ENCODE measurements at places on chromosomes 2 and 18. TPM values are rescaled to one million over a fixed set of nuclear protein-coding genes. Genes with fewer than 3 reads are reported as not detected.
A peak's percentile ranks its signal among the peaks of the same experiment; 100 is the strongest.

DNA sequence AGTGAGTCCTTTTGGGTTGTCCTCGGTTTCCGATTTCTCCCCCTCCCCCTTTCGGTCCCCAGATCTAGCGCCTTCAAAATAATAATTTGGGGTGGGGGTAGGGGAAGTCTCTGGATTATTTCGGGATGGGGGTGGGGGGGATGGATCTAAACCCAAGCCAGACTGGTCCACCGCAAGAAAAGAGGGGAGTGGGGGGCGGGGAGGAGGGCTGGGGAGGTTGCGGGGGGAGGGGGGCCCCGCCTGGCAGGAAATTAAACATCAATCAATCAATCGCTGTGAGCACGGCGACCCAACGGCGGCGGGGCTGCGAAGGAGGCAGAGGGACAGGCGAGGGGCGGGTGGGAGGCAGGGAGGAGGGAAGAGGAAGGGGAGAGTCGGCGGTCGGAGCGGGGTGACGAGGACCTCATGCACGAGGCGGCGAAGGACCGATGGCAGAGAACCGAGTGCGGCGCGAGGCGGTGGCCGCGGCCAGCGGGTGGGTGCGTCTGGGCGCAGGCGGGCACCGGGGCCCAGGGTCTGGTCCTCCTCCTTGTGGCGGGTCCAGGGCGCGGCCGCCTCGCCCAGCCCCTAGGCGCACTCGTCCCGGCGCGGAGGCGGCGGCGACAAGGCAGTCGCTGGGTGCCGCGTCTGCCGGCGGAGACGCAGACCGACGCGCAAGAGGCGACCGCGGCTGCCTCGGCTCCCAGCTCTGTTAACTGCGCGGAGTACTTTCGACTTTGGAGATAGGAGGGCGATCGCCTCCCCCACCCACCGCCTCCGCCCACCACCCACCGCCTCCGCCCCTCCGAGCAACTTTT lies 468 bp upstream of the SATB2 start:
- peak overlapping the region; percentile 79 for H3K4me3 ChIP-seq
- no peaks in the 10 kb centered on the region for H3K36me3 ChIP-seq
- H3K27ac ChIP-seq = peak overlapping the region; percentile 75
- no peaks in the 10 kb centered on the region for H3K27me3 ChIP-seq
- peak; percentile 60 for DNase-seq

- H3K27me3 ChIP-seq = no peaks in the 10 kb centered on the region
- H3K27ac ChIP-seq = no peak overlapping the region
- H3K4me3 ChIP-seq = no peak overlapping the region
Observed at GRCh38 chr2:229868794-229869193, 53.0 kb downstream of the TRIP12 start.

DNA sequence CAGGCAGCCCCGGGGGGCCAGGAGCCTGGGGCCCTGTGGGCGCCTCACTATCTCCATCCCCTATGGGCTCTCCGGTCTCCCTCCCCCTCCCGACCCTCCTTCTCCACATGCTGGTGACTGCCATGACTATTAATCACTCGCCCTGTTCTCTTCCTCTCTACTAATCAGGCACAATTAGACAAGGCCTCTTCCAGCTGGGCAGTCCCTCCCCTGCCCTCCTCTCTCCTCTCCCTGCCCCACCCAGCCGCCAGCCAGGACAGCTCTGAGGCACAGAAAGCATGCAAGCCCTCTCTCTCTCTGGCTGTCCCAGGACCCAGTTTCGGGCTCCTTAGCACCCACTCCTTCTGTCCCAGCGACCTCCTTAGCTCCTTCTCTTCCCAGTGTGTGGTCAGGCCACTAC lies 5.8 kb downstream of the ASIC4 start:
- H3K36me3 ChIP-seq = no peaks in the 10 kb centered on the region
- H3K27me3 ChIP-seq = no peaks in the 10 kb centered on the region
- H3K4me3 ChIP-seq = no peak overlapping the region
- peaks cover 14% of the 10 kb centered on the region for H3K4me1 ChIP-seq

DNA sequence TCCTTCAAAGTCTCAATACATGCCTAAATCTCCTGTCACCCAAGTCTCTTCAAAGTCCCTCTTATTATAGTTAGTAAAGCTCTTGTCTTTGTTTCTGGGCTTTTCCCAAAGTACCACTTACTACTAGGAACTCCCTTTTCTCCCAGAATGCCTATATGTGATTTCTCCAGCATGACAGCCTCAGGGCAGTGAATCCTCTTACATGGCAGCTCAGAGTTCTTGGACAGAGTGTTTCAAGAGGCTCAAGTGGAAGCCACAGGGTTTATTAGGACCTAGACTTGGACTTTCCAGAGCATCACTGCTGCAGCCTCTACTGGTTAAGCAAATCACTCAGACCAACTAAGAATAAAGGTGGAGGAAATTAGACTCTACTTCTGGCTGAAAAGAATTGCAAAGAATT lies 98.9 kb downstream of the CSRNP3 start:
- H3K27me3 ChIP-seq = no peaks in the 10 kb centered on the region
- no peak overlapping the region for H3K4me3 ChIP-seq
- no peaks in the 10 kb centered on the region for H3K36me3 ChIP-seq
- H3K4me1 ChIP-seq = peaks cover 2% of the 10 kb centered on the region
- no peak overlapping the region for H3K27ac ChIP-seq

DNA sequence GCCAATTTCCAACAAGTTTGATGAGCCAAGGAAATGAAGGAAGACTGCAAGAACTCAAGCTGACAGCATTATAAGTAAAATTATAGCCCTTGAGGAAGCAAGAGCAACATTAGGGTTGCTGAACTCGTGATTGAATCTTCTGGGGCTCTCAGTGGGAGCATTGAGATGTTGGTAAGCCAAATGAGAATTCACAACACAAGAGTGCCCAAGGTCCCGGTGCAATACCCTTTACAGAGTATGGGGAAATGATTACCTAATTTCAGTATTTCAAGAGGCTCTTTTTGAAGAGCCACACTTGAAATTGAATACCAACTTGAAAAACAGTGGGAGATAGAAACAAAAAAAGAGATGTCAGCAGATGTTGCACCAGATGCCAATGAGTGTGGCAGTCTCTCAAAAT lies 554.5 kb downstream of the STK39 start:
- no peaks in the 10 kb centered on the region for H3K4me1 ChIP-seq
- H3K27me3 ChIP-seq = no peaks in the 10 kb centered on the region
- no peaks in the 10 kb centered on the region for H3K36me3 ChIP-seq
- DNase-seq = no peak
- no peak overlapping the region for H3K4me3 ChIP-seq

GRCh38 chr2:96320728-96321622 lies 4.1 kb upstream of the ITPRIPL1 start:
- peak; percentile 44 for DNase-seq
- H3K4me1 ChIP-seq = peaks cover 22% of the 10 kb centered on the region
- peak overlapping the region; percentile 81 for H3K4me3 ChIP-seq
- H3K27me3 ChIP-seq = peaks cover 11% of the 10 kb centered on the region

GRCh38 chr2:189848276-189848675 lies 64.0 kb downstream of the PMS1 start:
- H3K4me1 ChIP-seq = peaks cover 9% of the 10 kb centered on the region
- no peak overlapping the region for H3K27ac ChIP-seq
- no peaks in the 10 kb centered on the region for H3K27me3 ChIP-seq
- H3K4me3 ChIP-seq = no peak overlapping the region
- no peak for DNase-seq
- no peaks in the 10 kb centered on the region for H3K36me3 ChIP-seq

GRCh38 chr18:13422541-13423147 lies 204.1 kb downstream of the LDLRAD4 start:
- no peaks in the 10 kb centered on the region for H3K36me3 ChIP-seq
- no peak for DNase-seq
- peaks cover 23% of the 10 kb centered on the region for H3K27me3 ChIP-seq
- H3K27ac ChIP-seq = no peak overlapping the region

GRCh38 chr2:62140426-62141141 lies 55.3 kb upstream of the B3GNT2 start:
- H3K27me3 ChIP-seq = no peaks in the 10 kb centered on the region
- no peak for DNase-seq
- no peaks in the 10 kb centered on the region for H3K4me1 ChIP-seq
- no peak overlapping the region for H3K27ac ChIP-seq

GRCh38 chr18:79275992-79276391 lies 119.7 kb upstream of the NFATC1 start:
- no peak overlapping the region for H3K4me3 ChIP-seq
- H3K27ac ChIP-seq = no peak overlapping the region
- H3K27me3 ChIP-seq = no peaks in the 10 kb centered on the region
- peak; percentile 23 for DNase-seq

- no peak overlapping the region for H3K27ac ChIP-seq
- H3K27me3 ChIP-seq = no peaks in the 10 kb centered on the region
- H3K4me1 ChIP-seq = peaks cover 8% of the 10 kb centered on the region
- DNase-seq = no peak
- no peak overlapping the region for H3K4me3 ChIP-seq
- no peaks in the 10 kb centered on the region for H3K36me3 ChIP-seq
Observed at GRCh38 chr18:54899500-54899899, 59.8 kb downstream of the CCDC68 start.

DNA sequence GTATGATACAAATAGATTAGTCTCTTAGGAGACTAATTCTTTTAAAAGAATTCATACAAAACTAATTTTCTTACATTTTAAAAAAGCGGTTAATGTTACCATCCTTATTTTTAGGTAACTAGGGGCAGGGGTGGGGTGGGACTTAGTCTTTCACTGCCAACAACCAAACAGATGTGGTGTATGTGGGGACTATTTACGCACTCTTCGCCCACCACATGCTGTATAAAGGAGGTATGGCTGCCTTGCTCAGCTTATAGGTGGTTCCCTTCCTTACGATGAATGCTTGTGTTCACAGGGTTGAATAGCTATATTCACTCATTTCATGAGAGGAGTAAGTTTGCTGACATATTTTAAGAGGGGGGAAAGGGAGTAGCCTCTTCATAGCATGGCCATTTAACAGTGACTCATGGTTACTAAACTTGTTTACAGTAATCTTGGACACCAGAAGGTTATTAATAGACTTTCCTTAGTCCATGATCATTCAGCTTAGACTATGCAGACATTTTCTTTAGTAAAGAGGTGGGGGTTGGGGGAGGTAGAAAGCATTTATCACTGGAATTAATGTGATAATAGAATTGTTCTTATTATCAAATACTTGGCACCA lies 61.8 kb downstream of the CAB39 start:
- peak overlapping the region; percentile 97 for H3K27ac ChIP-seq
- H3K36me3 ChIP-seq = peaks cover 39% of the 10 kb centered on the region
- no peaks in the 10 kb centered on the region for H3K27me3 ChIP-seq
- DNase-seq = peak; percentile 90
- peak overlapping the region; percentile 38 for H3K4me3 ChIP-seq

DNA sequence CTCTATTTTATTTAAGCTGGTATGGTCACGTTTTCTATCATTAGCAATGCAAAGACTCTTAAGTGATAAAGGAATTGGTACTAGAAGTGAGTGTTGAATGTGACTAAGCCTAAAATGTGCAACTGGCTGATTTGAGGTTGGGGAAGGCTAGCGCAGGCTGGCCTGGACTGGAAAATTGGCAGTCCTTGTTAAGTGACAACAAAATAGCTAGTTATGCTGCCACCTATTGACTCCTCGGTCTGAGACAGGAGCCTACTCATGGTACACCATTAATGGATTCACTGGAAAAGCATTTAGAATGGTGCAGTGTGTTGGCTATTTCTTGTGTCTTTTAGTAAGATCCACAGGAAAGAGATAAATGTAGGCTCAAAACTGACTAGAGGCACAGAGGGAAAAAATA lies 5.7 kb upstream of the WIPF1 start:
- H3K4me3 ChIP-seq = no peak overlapping the region
- peaks cover 15% of the 10 kb centered on the region for H3K4me1 ChIP-seq
- no peaks in the 10 kb centered on the region for H3K36me3 ChIP-seq
- no peak overlapping the region for H3K27ac ChIP-seq

GRCh38 chr2:186201371-186201770 lies 284.7 kb upstream of the ZC3H15 start:
- H3K36me3 ChIP-seq = no peaks in the 10 kb centered on the region
- H3K27ac ChIP-seq = no peak overlapping the region
- no peaks in the 10 kb centered on the region for H3K4me1 ChIP-seq
- no peak overlapping the region for H3K4me3 ChIP-seq
- DNase-seq = no peak
- no peaks in the 10 kb centered on the region for H3K27me3 ChIP-seq

DNA sequence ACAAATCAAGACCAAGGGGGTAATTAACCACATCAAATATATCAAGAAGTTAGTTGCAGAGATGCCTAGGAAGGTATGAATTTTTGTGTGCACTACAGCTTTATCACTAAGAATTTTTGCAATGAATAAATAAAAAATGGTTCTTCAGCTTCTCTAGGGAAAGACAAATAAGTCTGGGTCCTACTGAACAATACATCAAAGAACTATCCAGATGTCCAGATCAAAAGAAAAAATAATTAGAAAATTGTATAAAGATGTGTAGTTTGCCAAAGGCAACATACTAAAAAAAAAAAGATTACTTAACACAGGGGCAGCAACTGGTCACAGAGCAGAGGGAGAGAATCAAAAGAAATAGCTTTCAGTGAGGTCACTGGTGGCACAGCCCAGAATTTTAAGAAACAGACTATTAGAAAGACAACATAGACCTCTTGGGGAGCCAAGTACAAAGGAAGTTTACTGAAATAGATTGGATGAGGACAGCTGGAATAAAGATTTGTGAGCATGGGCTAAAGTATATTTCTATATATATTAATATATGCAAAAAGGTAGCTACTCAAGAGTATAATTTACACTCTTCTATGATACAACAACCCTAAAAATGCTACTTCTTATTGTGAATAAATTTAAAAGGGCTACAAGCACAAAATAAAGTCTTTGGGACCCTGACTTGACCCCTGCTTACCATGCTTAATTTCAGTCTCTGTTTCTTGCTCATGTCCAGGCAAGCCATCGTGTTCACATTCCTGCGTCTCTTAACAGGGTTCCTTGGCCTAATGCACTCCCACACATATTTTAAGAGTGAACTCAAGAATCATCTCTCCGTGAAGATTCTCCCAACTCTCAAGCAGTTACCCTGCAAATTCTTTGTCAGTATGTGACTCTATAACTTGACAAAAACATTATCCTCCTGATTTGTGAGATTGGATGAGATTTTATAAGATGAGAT lies 99.0 kb upstream of the GRB14 start:
- no peak overlapping the region for H3K4me3 ChIP-seq
- no peak overlapping the region for H3K27ac ChIP-seq
- 0 out of 2 replicates have a peak, but pooled peaks cover 6% of the 10 kb centered on the region for H3K4me1 ChIP-seq
- no peaks in the 10 kb centered on the region for H3K36me3 ChIP-seq
- DNase-seq = no peak
- H3K27me3 ChIP-seq = no peaks in the 10 kb centered on the region

DNA sequence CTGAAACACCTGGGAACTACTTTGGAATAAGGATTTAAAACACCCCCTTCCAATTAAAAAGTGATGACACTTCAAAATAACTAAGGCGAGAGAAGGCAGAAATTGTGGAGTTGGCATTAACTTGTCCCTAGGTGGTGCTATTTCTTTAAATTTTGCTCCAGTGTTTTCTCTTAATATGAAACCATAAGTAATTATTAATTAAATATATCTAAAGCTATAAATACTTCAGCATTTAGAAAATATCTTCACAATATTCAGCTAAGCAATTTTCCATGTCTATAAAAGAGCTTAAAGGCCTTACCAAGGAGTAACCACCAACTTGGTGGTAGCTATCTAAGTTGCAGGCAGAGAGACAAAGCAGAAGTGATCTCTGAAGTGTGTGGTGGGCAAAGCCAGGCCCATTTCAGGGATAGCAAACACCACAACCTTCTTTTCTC lies 186.8 kb upstream of the PGAP1 start:
- no peak overlapping the region for H3K27ac ChIP-seq
- no peaks in the 10 kb centered on the region for H3K27me3 ChIP-seq
- DNase-seq = peak; percentile 61
- H3K4me1 ChIP-seq = peaks cover 4% of the 10 kb centered on the region
- H3K36me3 ChIP-seq = no peaks in the 10 kb centered on the region
- no peak overlapping the region for H3K4me3 ChIP-seq

The ARHGEF4 gene
- total RNA-seq = 30.5 TPM

The TBC1D8 gene
- total RNA-seq = 39.7 TPM

The GPR155 gene
- total RNA-seq = 0.69 TPM

The CHST10 gene
- 13.4 TPM for total RNA-seq

The CDH2 gene
- total RNA-seq = 39.2 TPM

All from PC-3 (cell line).